Activated CD4-positive, alpha-beta T cell treated with anti-CD3 and anti-CD28 coated beads for 36 hours (primary cell): ENCODE measurements at places on chromosomes 6 and 20. TPM values are rescaled to one million over a fixed set of nuclear protein-coding genes. Genes with fewer than 3 reads are reported as not detected.

TUBB2B gene
- total RNA-seq, result not detected

TBX18 gene
- total RNA-seq, result not detected

TASP1 gene
- total RNA-seq, result 10.1 TPM

MEI4 gene
- total RNA-seq, result not detected

IMPG1 gene
- not detected for total RNA-seq

SLC17A3 gene
- 0.21 TPM for total RNA-seq

YWHAB gene
- 273 TPM for total RNA-seq

DNA sequence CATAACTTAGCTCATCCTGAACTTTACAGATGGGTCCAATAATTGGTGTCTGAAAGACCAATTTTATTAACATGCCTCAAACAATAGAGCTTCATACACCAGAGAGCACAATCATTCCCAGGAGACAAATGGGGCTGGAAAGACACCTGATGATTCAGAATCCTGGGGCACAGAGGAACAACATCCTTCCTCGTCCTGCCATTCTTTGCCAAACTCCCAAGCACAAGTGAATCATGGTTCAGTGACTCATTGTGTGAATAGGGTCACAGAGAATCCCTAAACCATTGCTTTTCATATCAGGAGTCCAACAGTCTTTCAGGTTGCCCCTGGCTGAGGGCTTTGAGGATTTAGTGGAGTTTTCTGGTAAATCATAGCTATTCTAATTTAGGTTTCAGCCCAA, 266.4 kb upstream of the BMP2 start:
- no peak overlapping the region for H3K4me3 ChIP-seq
- H3K4me1 ChIP-seq, result no peaks in the 10 kb centered on the region
- DNase-seq, result no peak

GRCh38 chr6:44381739-44382138, 5.8 kb upstream of the CDC5L start:
- no peaks in the 10 kb centered on the region for H3K36me3 ChIP-seq
- no peak overlapping the region for H3K4me3 ChIP-seq
- H3K4me1 ChIP-seq, result peaks cover 4% of the 10 kb centered on the region
- H3K27ac ChIP-seq, result no peak overlapping the region
- no peak for DNase-seq

DNA sequence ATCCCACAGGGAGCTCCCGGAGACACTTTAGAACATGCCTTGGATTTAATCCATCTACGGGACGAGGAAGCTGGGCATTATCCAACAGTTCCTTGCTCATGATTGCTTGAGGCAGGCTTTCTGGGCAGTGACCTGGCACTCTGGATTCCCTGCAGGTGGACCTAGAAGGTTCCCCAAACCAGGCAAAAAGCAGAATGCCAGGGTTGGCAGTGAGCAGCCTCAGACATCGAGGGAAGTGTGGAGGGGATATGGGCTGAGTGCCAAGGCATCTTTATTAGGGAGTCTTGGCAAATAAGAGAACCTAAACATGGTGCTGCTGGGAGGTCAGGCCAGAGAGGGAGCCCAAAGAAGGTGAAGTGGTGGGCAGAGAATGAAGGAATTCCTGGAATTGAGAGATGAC, 158.5 kb downstream of the CD83 start:
- H3K4me1 ChIP-seq, result peaks cover 56% of the 10 kb centered on the region
- no peaks in the 10 kb centered on the region for H3K36me3 ChIP-seq
- DNase-seq, result no peak

DNA sequence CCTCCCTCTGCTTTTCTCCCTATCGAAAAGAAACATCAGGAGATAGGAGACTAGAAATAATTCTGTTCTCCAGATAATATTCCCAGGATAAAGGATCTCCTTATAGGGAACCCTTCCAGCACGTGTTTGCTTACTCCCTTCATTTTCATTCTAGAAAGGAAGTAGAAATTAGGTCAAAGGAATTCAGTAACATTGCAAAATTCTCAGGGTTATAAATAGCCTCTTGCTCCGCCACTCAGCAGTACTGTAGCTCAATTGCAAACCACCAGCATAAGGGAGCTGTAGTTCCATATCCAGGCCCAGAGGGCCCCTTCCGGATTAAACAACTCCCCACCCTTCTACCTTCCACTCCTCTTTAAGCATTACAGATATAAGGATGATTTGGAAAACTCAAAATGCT, 6.2 kb downstream of the ELMO2 start:
- peaks cover 63% of the 10 kb centered on the region for H3K4me1 ChIP-seq
- peak overlapping the region; percentile 80 for H3K27ac ChIP-seq
- no peak for DNase-seq
- H3K4me3 ChIP-seq, result no peak overlapping the region

DNA sequence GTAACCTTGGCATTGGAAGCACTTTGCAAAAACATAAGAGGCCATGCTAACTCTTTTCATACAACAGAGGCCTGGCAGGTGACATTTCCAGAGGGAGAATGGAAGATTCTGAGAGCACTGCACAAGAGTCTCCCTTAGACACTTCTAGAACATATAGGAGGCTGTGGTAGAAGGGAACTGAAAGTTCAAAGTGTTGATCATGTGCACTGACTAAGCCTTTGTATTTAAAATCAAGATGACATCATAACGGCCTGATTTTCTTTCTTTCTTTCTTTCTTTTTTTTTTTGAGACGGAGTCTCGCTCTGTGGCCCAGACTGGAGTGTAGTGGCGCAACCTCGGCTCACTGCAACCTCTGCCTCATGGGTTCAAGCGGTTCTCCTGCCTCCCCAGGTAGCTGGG, 26.8 kb upstream of the DNAAF9 start:
- DNase-seq, result no peak
- H3K4me3 ChIP-seq, result no peak overlapping the region
- no peak overlapping the region for H3K27ac ChIP-seq
- peaks cover 10% of the 10 kb centered on the region for H3K27me3 ChIP-seq
- no peaks in the 10 kb centered on the region for H3K4me1 ChIP-seq

GRCh38 chr6:128511506-128511905, 8.9 kb downstream of the PTPRK start:
- H3K4me3 ChIP-seq, result no peak overlapping the region
- no peaks in the 10 kb centered on the region for H3K36me3 ChIP-seq
- H3K27ac ChIP-seq, result no peak overlapping the region
- no peaks in the 10 kb centered on the region for H3K4me1 ChIP-seq

DNA sequence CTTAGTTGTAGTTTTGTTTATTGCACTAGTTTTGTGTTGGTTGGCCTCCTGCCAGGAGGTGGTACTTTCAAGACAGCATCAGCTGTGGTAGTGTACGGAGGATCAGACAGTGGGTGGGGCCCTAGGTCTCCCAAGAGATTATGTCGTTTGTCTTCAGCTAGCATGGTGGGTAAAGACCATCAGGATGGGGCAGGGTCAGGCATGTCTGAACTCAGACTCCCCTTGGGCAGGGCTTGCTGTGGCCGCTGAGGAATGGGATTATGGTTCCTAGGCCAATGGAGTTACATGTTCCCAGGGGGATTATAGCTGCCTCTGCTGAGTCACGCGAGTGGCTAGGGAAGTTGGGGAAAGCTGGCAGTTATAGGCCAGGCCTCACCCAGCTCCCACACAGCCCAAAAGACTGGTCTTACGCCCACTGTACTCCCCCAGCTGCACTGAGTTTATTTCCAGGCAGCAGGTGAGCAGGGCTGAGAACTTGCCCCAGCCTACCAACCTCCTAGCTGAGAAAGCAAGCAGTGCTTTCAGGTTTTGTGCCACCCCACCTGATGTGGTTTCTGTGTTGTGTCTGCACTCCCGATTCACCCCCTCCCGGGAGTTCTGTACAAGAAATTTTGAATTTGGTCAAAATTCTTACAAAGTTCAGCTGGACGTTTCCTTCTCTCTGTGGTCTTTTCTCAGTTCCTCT, 24.7 kb downstream of the ZSCAN31 start:
- H3K36me3 ChIP-seq, result no peaks in the 10 kb centered on the region
- H3K27ac ChIP-seq, result no peak overlapping the region
- H3K27me3 ChIP-seq, result peaks cover 14% of the 10 kb centered on the region

- H3K27me3 ChIP-seq, result no peaks in the 10 kb centered on the region
- no peaks in the 10 kb centered on the region for H3K4me1 ChIP-seq
- no peak overlapping the region for H3K27ac ChIP-seq
- DNase-seq, result no peak
These were observed 47.2 kb downstream of the METTL24 start for GRCh38 chr6:110310861-110311446.

- DNase-seq, result no peak
- H3K4me3 ChIP-seq, result no peak overlapping the region
- peaks cover 18% of the 10 kb centered on the region for H3K36me3 ChIP-seq
- H3K4me1 ChIP-seq, result peaks cover 10% of the 10 kb centered on the region
- peak overlapping the region; percentile 67 for H3K27ac ChIP-seq
- H3K27me3 ChIP-seq, result no peaks in the 10 kb centered on the region
These were observed 36.7 kb downstream of the INSM1 start for GRCh38 chr20:20404633-20405032.

- DNase-seq, result no peak
- H3K27me3 ChIP-seq, result no peaks in the 10 kb centered on the region
- no peak overlapping the region for H3K4me3 ChIP-seq
These were observed 95.0 kb downstream of the DST start for GRCh38 chr6:56547687-56548086.

- H3K36me3 ChIP-seq, result peaks cover 82% of the 10 kb centered on the region
- H3K27me3 ChIP-seq, result no peaks in the 10 kb centered on the region
- H3K4me1 ChIP-seq, result peaks cover 60% of the 10 kb centered on the region
- no peak overlapping the region for H3K4me3 ChIP-seq
These were observed 5.7 kb downstream of the CDC25B start for GRCh38 chr20:3801846-3802245.

DNA sequence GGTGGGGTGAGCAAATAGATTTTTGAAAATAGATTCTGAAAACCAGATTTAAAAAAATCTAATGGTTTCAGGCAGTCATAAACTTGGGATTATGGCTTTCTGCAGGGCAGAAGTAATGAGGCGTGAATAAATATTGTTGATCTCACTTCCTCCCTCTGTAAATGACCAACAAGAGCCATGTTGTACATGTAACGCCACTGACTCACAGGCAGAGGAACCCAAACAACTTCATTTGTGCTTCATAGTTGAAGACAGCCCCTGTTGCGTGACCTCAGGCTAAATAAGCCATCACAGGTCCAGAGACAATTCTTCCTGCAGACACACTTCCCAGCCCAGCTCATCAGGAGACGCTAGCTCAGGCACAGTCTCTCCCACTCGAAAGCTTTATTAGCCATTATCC, 59.1 kb upstream of the F13A1 start:
- H3K27ac ChIP-seq, result no peak overlapping the region
- no peak overlapping the region for H3K4me3 ChIP-seq
- no peak for DNase-seq
- H3K4me1 ChIP-seq, result no peaks in the 10 kb centered on the region

- DNase-seq, result no peak
- no peaks in the 10 kb centered on the region for H3K27me3 ChIP-seq
- peaks cover 19% of the 10 kb centered on the region for H3K36me3 ChIP-seq
- peak overlapping the region; percentile 34 for H3K27ac ChIP-seq
These were observed 32.7 kb upstream of the FANCE start for GRCh38 chr6:35419417-35419816.

GRCh38 chr6:21003780-21004541, 469.7 kb downstream of the CDKAL1 start:
- H3K4me1 ChIP-seq, result no peaks in the 10 kb centered on the region
- H3K27ac ChIP-seq, result no peak overlapping the region
- no peaks in the 10 kb centered on the region for H3K27me3 ChIP-seq

DNA sequence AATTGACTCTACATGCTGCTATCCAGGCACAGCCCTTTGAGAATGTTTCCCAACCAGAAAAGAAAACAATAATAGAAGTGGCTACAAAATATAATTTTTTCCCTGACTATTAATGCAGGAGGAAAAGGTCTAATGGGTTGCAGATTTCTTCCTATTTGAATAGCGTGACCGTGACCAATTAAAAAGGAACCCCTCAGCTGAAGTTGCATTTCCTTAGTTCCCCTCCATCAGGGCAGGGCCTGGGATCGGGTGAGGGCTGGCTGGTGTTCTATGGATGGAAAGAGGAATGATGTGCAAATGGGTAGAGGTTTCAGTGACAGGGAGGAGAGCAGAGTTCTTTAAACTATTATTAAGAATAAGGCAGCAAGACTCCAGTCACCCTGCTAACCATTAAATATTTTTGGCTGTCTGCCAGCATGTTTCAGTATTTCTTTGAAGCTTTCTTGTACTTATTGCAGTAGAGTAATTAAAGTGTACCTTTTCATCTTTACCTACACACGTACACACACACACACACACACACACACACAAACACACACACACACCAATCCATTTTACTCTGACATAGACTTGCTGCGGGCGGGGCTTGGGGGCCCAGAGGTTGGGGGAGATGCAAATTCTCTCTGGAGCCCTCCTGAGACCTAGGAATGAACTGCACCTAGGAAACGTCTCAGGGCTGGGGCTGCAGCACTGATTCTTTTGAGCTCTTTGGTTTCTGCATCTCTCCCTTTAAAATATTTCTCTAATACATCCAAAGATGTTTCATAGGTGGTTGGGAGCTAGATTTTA, 154.8 kb upstream of the SLC35B3 start:
- no peak overlapping the region for H3K4me3 ChIP-seq
- H3K27me3 ChIP-seq, result no peaks in the 10 kb centered on the region
- H3K4me1 ChIP-seq, result no peaks in the 10 kb centered on the region
- no peaks in the 10 kb centered on the region for H3K36me3 ChIP-seq
- no peak overlapping the region for H3K27ac ChIP-seq
- DNase-seq, result no peak

DNA sequence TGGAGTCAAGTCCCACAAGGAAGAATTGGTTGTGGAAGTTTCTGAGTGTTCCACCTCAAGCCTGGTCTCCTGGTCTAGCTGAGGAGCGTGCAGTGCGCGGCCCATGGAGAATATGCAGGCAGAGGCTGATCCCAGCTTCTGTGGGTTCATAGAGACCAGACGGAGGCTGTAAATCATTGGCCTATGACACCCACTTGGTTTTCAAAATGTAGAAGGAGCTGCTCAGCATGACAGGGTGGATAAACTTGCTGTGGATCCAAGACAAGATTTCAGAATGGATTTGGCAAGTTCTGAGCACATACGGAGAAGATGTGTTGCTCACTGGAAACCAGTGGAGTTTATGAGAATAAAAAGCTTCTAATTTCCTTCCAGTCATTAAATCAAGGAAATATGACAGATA, 744 bp downstream of the KIF25 start:
- H3K27me3 ChIP-seq, result peaks cover 6% of the 10 kb centered on the region
- DNase-seq, result no peak
- no peak overlapping the region for H3K4me3 ChIP-seq
- no peaks in the 10 kb centered on the region for H3K4me1 ChIP-seq
- H3K36me3 ChIP-seq, result no peaks in the 10 kb centered on the region

DNA sequence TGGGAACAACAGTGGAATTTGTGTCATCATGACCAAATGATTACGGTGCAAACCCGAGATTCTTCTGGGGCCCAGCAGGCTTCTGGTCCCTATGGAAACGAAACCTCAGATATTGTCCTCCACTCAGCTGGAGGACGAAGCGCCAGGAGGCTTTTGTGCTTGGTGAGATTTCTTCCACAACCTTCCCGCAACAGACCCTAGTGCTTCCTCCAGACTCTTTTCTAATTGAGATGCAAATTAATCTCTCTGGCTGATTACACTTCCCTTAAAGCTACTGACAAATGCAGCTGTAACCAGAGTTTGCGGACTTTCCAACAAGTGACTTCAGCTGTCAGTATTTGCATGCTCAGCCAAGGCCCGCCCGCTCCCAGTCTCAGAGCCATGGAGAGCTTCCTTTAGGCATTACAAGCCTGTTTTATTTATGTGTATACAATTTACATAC, 96.0 kb downstream of the INSM1 start:
- H3K27ac ChIP-seq, result no peak overlapping the region
- no peak for DNase-seq
- H3K4me3 ChIP-seq, result no peak overlapping the region
- H3K4me1 ChIP-seq, result peaks cover 14% of the 10 kb centered on the region

- H3K4me3 ChIP-seq, result no peak overlapping the region
- no peaks in the 10 kb centered on the region for H3K36me3 ChIP-seq
- H3K4me1 ChIP-seq, result peaks cover 13% of the 10 kb centered on the region
- DNase-seq, result peak; percentile 91
- H3K27me3 ChIP-seq, result no peaks in the 10 kb centered on the region
- no peak overlapping the region for H3K27ac ChIP-seq
These were observed 57.9 kb upstream of the MAP7 start for GRCh38 chr6:136607932-136608772.
